ENCODE measurements at places on chromosomes 3 and 15.

DNA sequence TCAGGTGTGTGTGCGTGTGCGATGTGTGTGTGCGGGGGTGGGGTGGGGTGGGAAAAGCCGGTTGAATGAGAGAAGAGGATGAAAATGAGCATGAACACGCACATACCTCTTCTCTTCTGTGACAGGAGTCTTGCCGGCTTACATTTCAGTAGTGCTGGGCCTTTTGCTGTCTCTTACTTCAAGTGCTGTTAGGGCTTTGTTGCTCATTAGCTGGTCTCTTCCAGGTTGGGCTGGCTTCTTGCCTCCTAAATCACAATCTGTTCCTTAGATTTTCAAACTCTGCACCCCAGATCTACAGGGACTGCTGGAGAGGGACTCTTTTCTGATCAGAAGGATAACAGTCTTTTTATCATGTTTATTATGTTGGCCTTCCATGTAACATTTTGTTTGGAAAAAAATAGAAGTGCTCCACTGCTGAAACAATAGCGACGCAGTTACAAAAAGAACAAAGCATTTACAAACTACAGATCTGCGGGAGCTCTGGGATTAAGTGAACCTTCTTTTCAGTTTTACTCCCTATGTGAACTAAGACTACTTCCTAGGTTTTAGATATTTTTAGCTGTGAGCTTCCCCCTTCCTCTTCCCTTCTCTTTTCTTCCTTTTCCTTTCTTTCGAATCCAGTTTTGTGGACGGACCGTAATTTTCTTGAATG is 48.5 kb downstream of the USP13 start:
- DNase-seq = no peak

- no peak for DNase-seq
These were observed 966 bp upstream of the PKM start for GRCh38 chr15:72231833-72232478.

DNA sequence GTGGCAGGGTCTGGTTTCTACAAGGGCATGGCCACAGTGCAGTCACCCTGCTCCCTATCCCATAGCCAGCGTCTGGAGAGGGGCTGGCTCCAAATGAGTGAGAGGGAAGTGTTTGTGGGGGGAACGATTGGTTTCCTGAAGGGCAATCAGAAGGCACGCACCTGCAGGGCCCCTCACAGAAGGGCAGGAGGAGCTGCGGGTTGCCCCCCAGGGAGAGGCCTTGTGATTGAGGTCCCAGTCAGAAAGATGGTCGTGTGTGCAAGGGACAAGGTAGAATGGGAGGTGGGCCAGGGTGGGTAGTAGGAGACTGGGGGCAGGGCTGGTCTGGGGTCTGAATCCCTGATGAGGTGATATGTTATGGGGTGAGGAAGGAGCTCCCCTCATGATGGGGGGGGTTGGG is 35.8 kb downstream of the LIMD1 start:
- DNase-seq = no peak

- DNase-seq = no peak
These were observed 57.0 kb downstream of the DUT start for GRCh38 chr15:48388016-48388851.

- DNase-seq = no peak
These were observed 90.7 kb upstream of the RGMA start for GRCh38 chr15:93179700-93180102.

DNA sequence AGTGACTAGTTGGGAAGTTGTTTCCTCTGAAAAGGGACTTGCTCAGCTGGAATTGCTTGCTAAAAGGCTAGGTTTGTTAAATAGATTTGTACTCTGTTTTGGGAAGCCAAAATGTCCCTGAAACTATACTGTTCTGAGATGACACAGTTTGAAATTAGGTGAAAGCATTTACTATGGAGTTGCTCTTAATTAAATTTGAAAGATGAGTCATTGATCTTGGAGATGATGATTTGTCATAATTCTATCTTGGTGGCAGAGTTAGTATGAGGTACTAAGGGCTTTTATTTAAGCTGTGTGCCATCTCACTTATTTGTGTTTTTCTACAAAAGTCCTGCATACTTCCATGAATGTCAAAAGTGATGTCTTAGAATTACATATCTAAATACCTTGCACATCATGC is 320.9 kb downstream of the PTPRG start:
- no peak for DNase-seq

- DNase-seq = no peak
These were observed 35.0 kb upstream of the MGLL start for GRCh38 chr3:127857333-127857732.

DNA sequence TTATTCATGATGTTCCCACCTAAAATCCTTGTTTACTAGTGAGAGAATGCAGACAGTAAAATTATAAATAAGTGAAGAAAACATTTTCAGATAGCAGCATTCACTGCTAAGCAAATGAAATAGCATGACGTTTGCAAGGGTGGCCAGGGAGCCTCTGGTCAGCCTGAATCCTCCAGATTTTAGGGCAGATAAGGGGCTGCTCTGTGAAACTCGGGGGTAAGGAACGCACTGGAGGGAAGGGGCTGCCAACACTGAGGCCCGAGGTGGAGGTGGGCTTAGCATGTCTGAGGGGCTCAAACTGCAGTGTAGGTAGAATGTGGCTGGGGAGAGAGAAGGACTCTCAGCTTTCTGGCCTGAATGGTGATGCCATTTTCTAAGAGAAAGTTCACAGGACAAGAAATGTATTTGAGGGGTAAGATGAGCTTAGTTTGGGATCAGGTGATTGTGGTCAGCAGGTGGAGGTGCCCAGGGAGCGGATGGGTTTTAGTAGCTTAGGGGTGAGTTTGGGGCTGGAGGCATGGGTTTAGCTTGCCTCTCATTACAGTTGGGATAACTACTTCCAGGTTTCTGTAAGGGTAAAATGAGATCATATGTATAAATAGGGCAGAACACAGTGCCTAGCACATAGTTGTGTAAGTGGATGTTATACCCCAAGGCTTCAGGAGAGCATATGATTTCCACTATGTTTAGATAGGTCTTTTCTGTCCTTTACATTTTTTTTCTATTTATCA is 20.5 kb downstream of the GPR171 start:
- no peak for DNase-seq

GRCh38 chr15:88529021-88529630 is 17.4 kb downstream of the DET1 start:
- DNase-seq = no peak

DNA sequence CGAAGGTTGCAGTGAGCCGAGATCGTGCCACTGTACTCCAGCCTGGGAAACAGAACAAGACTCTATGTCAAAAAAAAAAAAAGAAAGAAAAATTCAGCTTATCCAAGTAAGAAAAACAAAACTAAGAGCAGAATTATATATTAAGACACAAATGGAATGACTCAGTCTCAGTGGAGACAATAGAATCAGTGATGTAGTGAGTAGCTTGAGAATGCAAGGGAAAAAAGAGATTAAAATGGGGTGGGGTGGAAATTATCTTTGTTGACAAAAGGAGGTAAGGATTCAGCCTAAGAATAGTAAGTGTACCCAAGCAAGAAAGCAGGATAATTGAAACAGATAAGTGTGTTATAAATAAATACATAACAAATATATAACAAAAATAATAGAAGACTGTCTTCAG is 70.7 kb downstream of the BLM start:
- no peak for DNase-seq

DNA sequence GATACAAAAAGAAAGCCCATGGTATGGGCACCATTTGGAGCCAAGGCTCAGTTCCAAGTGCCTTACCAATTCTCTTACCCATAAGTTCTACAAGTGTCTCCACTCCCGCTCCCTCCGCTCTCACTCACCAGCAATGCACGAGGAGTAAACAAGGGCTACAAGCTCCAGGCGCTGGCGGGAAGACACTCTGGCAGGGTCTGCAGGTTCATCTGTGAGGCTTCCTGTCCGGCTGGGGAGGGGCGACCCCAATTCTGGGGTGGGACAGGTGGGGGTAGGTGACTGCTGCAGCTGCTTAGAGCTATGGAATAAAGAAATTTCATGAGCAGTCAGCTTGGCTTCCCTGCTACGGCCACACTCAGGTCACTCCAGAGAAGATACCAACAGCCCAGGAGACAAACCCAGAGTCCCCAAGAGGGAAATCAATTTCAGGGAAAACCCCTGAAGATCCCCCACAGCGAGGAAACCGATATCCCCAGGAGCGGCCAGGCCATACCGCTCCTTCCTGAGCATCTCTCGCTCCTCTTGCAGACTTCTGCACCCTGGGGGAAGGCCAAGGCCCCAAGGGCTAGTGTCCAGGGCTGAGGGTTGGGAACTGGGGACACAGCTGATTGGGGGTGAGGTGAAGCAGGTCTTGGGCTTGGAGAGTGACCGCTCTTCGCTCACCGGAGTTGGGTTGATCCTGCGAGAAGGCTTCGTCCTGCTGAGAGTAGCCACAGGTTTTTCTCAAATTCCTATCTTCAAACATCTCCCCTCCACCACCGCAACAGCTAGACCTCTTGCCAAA is 1.4 kb downstream of the CDAN1 start:
- no peak for DNase-seq

- DNase-seq = no peak
These were observed 57.9 kb downstream of the RASA2 start for GRCh38 chr3:141544697-141545096.

- DNase-seq = no peak
These were observed 1.1 kb upstream of the GYG1 start for GRCh38 chr3:148990236-148990635.

DNA sequence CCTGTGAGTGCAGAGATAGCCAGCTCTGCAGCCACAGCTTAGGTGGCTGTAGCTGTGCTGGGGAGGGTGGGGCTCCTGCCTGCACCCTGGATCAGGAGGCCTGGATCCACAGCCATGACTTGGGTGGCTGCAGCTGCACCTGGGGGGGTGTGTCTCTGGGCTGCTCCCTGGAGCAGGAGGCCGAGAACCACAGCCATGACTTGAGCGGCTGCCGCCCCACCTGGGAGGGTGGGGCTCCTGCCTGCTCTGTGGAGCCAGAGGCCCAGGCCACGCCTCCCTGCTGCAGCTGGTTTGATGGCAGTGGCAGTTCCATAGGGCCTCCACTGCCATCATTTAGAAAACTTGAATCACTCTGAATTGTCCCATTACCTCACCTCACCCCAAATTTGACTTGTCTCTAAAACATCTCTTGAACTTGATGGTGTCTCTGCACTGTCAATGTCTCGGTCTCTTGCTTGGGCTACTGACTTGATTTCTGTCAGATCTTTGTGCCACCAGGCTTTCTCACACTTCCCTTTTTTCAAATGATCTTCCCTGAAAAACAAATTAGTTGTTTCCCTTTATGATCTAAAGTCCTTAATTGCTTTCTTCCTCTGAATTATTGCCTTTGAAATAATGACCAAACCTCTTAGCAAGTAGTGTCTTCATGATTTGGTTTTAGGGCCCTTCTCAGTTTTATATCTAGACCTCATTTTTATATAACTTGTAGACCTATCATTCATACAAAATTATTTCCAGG is 313.2 kb upstream of the MME start:
- no peak for DNase-seq

GRCh38 chr3:120652281-120652680 is 29.8 kb downstream of the HGD start:
- DNase-seq = no peak

DNA sequence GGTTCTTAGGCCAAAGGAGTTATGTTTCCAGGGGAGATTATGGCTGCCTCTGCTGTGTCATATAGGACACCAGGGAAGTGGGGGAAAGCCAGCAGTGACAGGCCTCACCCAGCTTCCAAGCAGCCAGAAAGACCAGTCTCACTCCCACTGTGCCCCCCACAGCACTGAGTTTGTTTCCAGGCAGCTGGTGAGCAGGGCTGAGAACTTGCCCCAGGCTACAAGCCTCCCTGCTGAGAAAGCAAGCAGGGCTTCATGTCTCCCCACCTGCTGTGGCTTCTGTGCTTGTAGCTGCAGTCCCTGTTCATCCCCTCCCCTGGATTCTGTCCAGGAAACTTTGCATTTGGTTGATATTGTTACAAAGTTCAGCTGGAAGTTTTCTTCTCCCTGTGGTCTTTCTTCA is 376.3 kb downstream of the PDCD6IP start:
- DNase-seq = no peak

DNA sequence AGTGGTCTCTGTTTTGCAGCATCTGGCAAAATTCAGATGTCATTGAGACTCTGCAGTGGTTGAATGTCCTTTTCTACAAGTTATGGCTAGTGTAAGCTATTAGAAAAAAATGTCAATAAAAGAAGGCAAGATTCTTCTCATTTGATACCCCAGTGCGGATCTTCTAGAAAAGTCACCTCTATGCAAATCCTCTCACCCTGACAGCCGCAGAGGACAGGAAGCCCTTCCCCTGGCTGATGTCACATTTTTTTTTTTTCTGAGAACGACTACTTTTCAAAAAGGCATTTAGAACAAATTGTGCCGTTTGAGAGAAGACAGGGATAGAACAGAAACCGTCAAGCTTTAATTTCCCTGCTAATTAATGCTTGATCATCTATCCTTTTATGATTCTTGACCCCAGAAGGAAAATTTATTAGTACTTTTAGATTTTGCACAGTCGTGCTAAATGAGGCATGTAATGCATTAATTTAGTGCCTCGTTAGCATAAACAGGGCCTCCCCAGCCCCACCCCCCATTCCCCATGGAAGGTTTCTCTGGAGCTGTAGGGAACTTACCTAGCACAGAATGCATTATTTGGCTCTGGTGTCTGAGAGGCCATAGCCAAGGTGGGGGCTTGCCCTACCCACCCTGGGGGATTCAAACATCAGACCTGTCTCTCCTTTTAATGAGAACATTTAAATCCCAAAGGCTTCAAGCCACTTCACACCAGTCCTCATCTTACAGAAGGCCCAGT is 183.8 kb downstream of the OPA1 start:
- no peak for DNase-seq

DNA sequence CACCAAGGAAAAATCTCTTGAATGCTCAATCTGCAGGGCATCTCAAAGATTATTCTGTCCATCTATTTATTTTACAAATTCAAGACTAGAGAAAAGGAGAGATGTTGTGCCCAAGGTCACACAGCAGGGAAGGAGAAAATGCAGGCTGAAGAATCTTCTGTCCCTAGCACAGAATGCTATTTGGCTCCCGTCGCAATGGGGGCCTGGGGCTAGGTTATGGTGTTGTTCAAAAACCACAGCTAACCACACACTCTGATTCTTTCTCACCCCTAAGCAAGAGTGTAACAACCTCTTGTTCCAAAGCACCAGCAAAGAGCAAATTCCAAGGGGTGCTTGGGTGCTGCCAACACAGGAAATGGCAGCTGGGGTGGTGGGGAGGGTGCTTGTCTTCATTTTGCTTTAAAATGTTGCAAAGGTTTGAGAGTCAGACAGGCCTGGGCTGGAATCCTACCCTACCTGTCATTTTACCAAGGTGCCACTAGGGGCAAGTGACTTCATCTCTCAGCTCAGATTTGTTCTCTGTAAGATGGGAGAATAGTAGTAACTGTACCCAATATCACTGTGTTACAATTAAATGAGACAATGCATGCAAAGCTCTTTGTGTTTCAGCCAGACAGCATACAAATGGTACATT is 112.5 kb downstream of the ADAMTS9 start:
- no peak for DNase-seq

All from forelimb muscle (tissue), 1 donor.